ENCODE measurements at places on chromosomes 5 and 9.

GRCh38 chr5:119276978-119277377 lies 78.8 kb upstream of the TNFAIP8 start:
- DNase-seq = no peak

DNA sequence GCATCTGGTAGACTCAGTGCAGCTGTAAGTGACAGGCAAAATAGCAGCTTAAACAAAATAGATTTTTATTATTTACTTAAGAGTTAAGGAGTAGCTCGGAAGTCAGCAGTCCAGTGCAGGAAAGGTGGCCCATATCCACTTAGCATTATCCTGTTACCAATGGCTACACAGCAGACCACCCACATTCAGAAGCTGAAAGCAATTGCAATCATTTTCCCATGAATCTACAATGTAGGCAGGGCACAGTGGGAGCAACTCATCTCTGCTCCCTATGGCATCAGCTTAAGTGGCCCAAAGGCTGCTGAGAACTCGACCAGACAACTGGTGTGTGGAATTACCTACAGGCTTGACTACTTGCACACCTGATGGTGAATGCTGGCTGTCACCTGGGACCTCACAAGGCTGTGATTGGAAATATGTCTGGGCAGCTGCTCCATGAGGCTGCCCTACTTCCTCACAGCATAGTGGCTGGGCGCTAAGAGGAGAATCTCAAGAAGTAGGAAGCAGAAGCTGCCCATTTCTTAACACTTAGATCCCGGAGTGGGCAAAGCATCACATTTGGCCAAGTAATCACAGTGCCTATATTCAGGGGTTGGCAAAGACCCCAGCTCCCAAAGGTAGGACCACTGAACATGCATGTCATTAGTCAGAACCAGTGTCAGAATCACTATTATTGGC lies 56.4 kb downstream of the SNX18 start:
- no peak for DNase-seq

- DNase-seq = no peak
These were observed 1047.6 kb upstream of the ACO1 start for GRCh38 chr9:31336841-31337240.

DNA sequence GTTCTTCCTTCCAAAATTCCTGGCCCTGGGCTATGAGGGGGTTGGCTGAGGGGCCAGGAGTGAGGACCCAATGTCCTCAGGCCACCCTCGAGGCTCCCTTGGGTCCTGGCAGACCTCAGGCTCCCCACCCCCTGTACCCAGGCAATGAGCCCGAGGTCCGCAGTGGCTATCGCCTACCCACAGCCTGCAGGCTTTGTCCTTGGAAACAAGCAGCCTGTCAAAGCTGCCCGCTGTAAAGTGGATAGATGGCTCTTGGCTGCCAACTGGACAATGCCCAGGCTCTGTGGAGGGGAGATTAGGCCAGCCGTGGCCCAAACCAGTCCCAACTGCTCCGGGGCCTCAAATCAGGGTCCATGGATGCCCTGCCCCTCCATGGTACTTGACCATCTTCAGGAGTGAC lies 2.2 kb upstream of the ADGRD2 start:
- no peak for DNase-seq

DNA sequence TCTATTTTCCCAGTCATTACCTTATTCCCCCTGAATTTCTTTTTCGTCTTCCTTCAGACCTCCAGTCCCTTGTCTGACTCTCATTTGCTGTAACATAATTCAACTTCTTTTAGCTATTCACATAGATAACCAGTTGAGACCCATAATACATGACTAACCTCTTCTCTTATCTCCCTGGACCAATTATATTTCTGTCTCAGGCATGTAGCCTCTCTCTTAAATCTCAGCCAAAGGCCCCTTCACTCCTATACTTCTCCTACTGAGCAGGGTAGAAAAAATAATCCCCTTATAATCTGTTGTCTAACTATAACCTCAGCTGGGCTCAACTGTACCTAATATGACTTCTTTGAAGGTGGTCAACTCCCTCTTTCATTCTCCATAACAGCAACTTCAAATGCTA lies 20.9 kb downstream of the RANBP6 start:
- no peak for DNase-seq

DNA sequence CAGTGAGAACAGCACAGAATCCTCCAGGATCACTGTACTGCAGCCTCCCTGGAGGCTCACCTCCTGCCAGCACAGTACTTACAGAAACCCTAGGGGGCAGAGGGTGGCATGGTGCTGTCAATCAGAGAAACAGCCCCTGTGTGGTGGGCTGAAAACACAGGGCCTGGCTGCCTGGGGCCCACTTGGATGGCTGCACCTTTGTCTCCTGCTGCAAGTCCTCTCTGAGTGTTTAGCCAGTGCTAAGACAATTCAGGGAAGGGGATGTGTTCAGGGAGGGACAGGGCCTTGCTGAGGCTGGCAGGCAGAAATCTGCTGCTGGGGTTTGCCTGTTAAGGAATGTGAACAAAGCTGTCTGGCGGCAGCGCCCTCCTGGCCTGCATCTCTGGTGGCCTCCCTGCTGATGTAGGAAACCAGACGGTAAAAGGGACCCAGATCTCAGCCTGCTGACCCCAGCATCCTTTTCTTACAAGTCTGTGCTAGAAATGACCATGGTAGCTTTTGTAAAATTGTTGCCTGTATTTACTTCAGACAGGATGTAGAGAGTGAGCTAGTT lies 39.5 kb downstream of the PRRC2B start:
- no peak for DNase-seq

DNA sequence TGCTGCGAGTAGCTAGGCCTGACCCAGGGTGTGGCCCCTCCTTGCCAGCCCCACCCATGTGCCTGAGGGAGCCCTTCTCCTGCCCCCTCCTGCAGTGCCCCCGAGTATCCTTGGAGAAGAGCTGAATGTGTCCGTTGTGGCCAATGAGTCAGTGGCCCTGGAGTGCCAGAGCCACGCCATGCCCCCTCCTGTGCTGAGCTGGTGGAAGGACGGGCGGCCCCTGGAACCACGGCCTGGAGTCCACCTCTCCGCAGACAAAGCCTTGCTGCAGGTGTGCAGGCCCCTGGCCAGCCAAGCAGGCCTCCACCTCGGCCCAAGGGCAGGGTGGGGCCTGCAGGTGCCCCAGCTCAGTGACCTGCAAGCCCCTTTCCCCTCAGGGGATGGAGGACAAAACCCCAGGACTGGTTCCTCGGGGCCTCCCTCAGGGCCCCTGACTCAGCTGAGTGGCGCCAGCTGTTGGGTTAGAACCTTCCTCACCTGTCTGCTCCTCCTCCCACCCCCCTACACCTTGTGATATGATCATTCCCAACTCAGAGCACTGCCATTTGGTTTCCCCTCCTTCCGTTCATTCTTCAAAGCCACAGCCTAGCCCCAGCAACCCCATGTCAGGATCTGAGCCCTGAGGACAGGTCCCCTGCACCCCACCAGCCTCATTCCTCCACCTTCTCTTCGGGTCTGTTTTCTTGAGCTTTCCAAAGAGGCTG lies 80.0 kb upstream of the ASS1 start:
- no peak for DNase-seq

DNA sequence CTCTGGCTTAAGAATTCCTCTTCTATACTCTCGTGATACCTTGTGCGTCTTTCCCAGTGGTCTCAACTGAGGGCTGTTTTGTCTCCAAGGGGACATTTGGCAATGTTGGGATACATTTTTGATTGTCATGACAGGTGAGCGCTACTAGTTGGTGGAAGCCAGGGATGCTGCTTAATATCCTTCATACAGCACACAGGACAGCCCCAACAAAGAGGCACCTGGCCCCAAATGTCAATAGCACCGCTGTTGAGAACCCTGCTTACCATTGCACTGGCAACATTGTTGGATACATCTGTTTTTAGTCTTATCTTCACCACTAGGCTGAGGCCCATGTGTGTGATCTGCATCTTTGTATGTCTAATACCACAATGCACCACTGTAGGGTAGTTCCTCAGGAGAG lies 114.1 kb downstream of the C9orf152 start:
- DNase-seq = no peak

- no peak for DNase-seq
These were observed 2149.4 kb upstream of the ACO1 start for GRCh38 chr9:30235068-30235467.

- DNase-seq = no peak
These were observed 629.3 kb upstream of the ST8SIA4 start for GRCh38 chr5:101532430-101532829.

DNA sequence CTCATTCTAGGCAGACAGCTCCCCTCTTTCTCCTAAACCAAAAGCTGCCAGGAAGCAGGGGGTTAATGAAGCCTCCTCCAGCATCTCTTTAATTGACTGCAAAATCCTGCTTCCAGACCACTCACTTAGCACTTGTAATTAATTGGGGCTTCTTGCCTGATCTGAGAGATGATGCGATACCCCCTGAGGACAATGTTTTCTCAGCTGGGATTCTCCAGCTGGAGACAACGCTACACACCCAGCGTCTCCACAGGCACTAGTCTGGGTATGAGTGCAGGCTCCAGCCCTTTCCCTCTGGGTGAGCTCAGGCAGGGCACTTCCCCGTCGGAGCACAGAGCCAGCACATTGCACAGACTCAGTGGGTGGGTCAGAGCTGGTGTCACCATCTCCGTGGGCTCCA lies 16.1 kb downstream of the CPLX2 start:
- no peak for DNase-seq

- no peak for DNase-seq
These were observed 455.7 kb upstream of the NUDT12 start for GRCh38 chr5:104018299-104018698.

DNA sequence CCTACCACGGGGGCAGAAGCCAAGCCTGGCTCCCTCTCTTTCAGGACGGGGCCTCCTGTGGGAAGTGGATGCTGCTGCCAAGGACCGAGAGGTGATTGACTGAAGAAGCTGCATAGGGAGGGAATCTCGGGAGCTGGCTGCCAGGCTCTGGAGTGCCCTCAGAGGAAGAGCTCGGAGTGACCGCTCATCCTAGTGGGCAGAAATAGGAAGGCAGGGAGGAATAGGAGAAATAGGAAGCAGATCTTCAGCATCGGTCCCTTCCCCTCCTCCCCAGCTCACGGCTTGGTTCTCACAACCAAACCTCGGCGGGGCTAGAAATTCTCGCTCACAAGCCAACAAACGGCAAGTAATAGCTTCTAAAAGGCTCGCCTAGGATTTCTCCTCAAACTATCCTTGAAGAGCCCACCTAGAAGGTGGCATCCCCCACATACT lies 159.9 kb upstream of the RAI14 start:
- no peak for DNase-seq

GRCh38 chr5:136279314-136279713 lies 86.0 kb downstream of the TRPC7 start:
- no peak for DNase-seq

- no peak for DNase-seq
These were observed at the start of gene ZNF608 for GRCh38 chr5:124745928-124746915. TSS of gene ZNF608 (minus strand) at chr5:124746639. CDS start at chr5:124744989, 1,650 bp downstream.

GRCh38 chr9:97276310-97276852 lies 31.1 kb upstream of the CCDC180 start:
- DNase-seq = no peak
